ENCODE measurements at places on chromosomes 3 and 15.

DNA sequence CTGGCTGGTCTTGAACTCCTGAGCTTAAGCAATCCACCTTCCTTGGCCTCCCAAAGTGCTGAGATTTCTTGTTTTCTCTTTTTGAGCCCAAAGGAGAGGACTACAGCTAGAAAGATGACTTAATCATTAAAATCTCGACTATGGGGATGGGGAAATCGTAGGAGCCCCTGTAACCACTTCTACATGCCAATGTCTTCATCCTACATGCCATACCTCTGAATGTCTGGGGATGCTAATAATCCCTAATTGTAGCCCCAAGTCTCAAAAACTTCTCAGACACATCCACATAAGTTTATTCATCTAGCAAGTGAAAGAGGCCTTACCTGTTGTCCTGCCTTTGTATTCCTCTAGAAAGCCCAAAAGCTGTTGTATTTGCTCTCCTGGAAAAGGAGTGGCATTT is 3.7 kb upstream of the RHOV start:
- no peak for DNase-seq

- DNase-seq, result no peak
Measured at GRCh38 chr15:25501828-25502446, 63.1 kb upstream of the UBE3A start.

GRCh38 chr3:112437146-112438022 is 61.9 kb downstream of the BTLA start:
- no peak for DNase-seq

DNA sequence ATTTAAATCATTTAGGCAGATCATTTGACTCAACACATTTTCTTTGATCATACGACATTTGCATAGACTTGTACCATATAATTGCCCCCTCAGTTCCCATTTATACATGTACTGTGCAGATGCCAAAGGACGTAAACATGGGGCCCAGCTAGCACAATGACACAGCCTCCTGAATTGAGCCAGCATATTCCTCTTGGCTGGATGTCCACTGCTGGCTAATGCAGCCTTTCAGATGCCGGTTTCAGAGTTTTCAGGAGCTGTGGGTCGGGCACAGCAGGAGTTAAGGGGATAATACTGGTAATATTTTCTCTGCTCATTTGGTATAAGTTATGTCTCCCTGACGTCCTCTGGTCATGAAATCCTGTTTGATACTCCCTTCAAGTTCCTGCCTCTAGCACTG is 39.4 kb downstream of the KAT2B start:
- no peak for DNase-seq

DNA sequence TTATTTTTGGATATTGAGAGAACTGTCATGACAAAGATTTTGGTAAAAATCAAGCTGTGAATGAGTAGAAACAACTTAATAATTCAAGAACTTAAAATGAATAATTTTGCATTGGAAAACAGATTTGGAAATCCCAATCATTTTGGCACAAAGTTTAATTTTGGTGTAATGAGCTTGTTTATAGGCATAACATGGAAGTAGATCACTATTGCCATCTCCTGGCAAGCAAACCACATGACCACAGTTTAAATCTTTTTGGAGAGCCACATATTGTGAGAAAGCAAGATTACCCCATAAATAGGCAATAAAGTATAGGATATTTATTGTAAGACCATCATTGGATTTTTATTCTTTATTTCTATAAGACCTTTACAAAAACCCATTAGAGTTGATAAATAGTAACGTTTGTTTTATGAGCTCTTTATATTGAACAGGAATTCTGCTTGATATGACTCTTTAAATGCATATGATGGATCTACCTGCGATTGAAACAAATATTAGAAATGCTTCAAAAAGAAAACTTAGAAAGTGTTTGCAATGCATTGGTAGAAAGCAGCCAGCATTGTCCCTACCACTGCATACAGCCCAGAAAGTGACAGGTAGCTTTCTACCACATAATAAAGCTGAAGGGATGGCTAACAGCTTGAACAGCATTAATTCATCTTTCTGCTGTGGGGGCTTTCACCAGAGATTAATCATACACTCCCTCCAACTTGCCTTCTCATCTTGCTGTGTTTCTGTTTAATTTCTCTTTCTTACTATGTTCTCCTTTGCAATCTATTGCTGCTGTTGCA is 766.8 kb downstream of the TBL1XR1 start:
- DNase-seq, result no peak

GRCh38 chr15:67396114-67396513 is 124.8 kb upstream of the C15orf61 start:
- no peak for DNase-seq

DNA sequence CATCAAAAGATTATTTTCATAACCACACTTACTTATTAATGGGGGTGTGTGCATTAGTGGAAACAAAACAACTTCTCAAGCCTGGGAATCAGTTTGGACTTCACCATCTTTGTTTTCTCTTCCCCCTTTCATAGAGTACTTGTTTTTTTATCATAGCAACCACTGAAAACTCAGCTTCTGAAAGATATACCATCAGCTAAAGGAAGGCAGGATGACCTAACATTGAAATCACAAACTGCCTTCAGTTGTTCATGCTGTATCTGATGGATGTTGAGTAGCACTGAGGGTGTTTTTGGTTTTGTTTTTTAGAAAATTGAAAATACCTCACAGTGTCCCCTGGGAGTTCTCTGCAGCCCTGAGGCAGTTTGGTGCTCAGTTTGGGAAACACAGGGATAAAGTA is 46.5 kb downstream of the NEK10 start:
- DNase-seq, result no peak

GRCh38 chr3:25457671-25458419 is 29.8 kb downstream of the RARB start:
- no peak for DNase-seq
